ENCODE measurements at places on chromosomes 7 and 10.

DNA sequence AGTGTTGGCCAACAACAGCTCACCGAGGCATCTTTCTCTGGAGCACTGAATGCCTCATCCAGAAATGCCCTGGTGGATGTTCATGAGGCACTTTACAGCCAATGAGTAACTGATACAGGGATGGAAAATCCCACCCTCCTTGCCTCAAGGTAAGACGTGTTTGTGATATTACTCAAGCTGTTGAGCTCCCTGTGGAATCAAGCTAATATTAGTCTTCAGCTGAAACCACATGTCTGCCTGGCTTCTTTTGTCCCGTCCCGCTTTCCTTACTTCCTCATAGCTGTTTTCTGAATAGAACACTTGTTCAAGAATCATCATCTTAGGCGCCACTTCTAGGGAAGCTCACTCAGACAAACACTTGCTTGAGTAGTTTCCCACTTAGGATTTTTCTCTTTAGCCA lies 422.4 kb downstream of the INHBA start:
- DNase-seq = no peak

- DNase-seq = no peak
Measured at GRCh38 chr7:102306916-102307677, 20.4 kb downstream of the SH2B2 start.

- no peak for DNase-seq
Measured at GRCh38 chr10:17348501-17349349, 105.7 kb downstream of the ST8SIA6 start.

- DNase-seq = no peak
Measured at GRCh38 chr7:13908667-13909397, 80.6 kb downstream of the ETV1 start.

DNA sequence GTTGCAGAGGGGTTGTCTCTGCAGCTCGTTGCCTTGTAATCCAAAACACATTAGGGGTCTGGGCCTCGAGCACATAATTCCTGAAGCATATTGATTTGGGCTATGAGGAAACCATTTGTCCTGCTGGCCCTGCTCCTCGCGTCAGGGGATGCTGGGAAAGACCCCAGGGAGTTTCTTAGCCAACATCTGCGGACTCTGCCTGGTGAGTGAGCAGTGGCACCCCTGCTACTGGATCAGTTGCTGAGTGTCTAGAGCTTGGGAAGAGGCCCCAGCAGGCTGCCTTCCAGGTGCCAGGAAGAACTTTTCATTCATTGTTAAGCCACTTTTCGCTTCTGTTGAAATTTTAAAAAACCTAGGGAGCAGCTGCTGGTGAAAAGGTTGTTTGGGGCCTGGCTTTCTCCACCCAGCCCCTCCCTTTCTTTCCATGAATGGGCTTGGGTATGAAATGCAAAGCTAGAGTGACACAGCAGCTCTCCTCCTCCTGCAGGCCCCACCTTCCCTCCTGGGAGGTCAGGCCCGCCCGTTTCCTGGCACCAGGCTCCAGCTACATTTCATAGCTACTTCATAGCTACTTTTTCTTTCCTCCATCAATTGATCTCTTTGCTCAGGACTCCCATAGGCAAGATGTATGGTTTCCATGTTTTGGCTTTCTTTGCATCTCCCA lies 26.8 kb downstream of the TACR2 start:
- peak; percentile 62 for DNase-seq

GRCh38 chr10:84335516-84335915 lies 7.1 kb downstream of the CCSER2 start:
- no peak for DNase-seq

DNA sequence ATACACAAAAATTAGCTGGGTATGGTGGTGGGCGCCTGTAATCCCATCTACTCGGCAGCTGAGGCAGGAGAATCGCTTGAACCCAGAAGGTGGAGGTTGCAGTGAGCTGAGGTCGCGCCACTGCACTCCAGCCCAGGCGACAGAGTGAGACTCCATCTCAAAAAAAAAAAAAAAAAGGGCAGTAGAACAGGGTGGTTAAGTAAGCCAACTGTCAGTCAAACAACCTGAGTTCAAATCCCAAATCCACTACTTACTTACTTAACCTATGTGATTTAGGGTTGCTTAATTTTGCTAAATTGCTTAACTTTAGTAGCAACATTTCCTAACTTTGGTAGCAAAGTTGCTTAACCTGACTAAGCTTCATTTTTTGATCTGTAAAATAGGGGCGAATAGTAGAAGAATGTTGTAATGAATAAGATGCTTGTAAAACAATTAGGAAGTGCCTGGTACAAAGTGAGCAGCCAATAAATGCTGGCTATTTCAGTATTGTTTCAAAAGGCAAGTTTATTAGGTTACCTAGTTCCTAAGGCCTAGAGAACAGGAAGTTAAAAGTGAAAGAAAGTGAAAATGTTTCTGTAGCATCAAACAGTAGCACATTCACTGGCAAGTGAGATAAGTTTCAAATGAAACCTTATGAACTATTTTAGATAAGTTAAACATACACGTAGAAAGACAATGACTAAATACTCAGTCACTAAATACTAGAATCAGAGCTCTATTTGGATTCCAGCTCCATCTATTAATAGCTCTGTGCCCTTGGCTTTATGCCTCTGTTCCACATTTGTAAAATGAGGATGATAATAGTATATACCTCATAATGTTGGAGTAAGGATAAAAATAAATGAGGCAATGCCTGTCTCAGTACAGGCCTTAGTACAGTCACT lies 64.3 kb downstream of the HOXA1 start:
- no peak for DNase-seq

DNA sequence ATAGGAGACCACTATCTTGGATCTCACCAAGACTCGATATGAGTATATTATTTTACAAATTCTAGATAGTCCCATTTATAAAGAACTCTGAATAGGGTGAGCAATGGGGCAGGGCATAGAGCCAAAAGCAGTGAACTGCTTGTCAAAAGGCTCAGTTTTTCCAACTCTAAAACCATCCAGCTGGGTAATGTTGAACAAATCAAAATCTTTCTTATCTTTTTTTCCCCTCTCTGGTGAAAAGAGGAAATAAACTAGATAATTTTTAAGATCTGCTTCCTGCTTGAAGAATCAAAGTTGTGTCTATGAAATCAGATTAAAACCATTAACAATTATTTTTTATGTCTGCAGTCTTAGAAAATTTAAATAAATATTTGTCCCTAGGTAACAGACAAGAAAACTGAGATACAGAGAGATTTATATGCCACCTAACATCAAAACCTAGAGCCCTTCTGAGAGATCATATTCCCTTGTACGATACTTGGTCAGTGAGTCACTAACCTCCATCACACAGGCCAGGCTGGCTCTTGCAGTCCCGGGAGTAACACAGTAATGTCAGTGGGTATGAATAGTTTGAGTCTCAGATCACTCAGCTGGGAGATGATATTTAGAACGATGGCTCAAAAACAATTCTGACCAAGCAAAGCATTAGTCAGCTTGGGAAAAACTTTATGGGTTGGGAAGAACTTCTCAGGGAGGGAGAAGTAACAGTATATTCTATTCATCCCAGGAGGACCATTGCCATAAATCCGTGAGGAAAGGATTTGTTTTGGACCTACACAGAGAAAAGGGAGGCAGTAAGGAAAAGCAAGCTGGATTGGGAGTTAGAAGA lies 178.8 kb downstream of the REEP3 start:
- DNase-seq = no peak

DNA sequence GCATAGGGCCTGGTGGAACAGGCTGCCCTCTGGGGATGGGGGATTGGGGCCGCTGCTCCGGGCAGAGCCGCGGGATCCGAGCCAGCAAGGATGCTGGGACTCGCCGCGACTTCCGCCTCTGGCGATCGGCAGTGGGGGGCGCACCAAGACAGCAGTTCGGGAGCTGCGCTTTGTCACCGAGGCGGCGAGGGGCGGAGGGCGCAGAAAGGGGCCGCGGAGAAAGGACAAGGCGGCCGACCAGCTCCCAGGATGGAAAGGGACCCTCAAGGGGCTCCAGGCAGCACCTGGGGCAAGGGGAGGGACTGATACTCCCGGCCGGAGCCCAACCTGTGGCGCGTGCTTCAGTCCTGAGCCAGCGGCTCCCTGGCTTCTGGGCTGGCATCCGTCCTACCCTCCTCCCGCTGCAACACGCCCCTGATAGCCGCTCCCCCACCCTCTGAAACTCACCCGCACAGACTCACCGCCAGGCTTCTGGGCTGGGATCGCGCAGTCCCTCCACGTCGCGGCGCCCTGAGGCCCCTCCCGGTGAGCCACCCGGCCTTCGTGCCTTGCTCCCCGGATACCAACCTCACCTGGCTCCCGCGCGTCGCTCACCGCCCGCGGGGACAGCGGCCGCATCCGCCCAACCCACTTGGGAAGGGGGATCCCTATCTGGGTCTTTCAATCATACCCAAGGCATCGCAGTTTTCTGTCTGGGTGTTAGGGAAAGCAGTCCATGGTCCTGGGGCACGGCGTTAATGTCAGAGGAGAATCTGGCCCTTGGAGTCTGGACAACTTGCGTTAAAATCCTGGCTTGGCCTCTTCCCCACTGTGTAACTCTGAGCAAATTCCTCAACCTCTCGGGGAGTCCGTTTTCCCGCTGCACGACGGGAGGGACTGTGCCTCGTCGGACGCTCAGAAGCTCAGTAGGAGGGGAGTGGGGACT lies 7.0 kb upstream of the EVX1 start:
- DNase-seq = no peak

- no peak for DNase-seq
Measured at GRCh38 chr7:40356871-40357709, 222.3 kb downstream of the SUGCT start.

DNA sequence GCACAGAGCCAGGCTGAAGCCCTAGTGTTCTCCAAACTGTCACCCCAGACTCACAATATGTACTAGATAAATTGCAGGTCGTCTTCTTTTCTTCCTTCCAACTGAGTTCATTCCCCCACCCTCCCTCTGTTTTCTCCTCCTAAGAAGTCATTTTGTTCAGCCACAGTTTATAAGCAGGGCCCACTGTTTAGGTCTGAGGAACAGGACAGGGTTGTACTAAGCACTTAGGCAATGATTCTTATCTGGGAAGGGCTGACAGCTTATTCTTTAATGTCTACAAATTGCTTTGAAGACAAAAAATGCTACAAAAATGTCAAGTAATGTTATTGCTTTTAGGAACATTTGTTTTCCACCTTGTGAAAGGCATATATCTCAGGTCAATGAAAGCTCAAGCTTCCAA lies 59.1 kb downstream of the CDC123 start:
- DNase-seq = no peak

- no peak for DNase-seq
Measured at GRCh38 chr10:24920907-24921881, 31.2 kb downstream of the PRTFDC1 start.

GRCh38 chr10:49363309-49364031 lies 32.4 kb downstream of the DRGX start:
- DNase-seq = no peak

- no peak for DNase-seq
Measured at GRCh38 chr7:143948733-143949132, 5.9 kb upstream of the OR2F1 start.

- no peak for DNase-seq
Measured at GRCh38 chr7:92737706-92738105, 98.7 kb downstream of the CDK6 start.

DNA sequence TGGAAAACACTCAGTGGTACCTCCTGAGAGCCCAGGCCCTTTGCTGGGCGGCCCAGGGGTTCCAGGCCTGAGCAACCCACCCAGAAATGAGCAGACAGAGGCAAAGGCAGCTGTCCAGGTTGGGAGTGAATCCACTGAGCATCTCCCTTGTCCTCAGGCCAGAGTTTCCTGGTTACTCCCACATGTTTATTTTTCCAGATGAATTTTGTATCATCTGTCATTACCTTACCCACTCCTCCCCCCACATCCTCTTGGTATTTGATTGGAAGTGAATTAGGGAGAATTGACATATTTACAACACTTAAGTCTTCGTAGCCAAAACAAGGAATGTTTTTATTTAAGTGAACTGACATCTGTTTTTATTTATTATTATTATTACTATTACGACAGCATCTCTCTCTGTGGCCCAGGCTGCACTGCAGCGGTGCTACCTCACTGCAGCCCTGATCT lies 13.2 kb upstream of the LMBR1 start:
- no peak for DNase-seq

- peak; percentile 34 for DNase-seq
Measured at GRCh38 chr7:66050990-66051448, 24.6 kb upstream of the ASL start.

GRCh38 chr10:43753397-43754061 lies 104.8 kb upstream of the ZNF32 start:
- no peak for DNase-seq

- no peak for DNase-seq
Measured at GRCh38 chr10:43809211-43809930, 160.7 kb upstream of the ZNF32 start.

- DNase-seq = no peak
Measured at GRCh38 chr10:113751181-113751732, at the start of gene PLEKHS1. PLEKHS1 (plus strand) TSS chr10:113751682; CDS start chr10:113755278, 3,596 bp downstream.

- DNase-seq = no peak
Measured at GRCh38 chr10:120969219-120969645, 118.1 kb downstream of the WDR11 start.

DNA sequence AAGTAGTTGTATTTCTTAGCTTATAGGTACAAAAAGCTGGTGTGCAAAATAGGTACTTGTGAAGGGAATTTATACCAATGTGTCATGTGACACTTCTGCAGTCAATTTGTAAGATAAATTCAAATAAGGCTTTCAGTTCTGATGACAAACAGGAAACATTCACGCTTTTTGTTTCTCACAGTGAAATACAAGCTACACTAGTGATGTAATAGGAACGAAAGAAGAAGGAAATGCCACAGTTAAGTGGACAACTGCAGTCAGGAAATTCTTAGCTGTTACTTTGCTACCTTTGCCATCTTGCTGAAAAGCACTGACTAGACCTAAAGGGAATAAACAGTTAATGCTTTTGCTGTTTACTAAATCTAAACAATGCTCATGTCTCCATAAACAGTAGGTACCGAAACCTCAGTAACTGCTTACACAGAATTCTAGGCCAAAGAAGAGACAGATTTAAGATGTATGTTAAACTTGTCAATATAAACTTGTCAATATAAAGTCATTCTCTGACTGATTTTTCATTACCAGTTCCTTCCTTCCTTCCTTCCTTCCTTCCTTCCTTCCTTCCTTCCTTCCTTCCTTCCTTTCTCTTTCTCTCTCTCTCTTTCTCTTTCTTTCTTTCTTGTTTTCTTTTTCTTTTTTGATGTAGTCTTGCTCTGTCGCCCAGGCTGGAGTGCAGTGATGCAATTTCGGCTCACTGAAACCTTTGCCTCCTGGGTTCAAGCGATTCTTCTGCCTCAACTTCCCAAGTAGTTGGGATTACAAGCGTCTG lies 10.1 kb downstream of the OTUD1 start:
- DNase-seq = no peak

- no peak for DNase-seq
Measured at GRCh38 chr10:29702273-29703164, 67.7 kb upstream of the SVIL start.

DNA sequence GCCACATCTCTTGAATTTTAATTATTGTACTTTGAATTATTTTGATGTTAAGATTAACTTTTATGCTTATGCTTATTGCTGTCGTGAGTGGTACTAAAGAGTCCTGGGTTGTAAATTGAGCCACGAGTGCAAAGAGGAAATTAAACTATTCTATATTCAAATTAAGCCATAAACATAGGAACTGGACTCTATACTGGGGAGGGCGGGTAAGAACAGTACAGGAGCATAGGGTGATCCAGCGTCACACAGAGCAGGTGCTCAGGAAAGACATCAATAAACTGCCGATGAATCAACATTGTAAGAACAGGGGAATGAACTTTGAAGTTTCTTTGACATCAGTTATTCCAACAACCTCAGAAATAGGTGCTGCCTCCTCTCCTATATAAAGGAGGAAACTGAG lies 219.6 kb downstream of the CACNB2 start:
- DNase-seq = no peak
